Stimulated activated CD4-positive, alpha-beta T cell treated with anti-CD3 and anti-CD28 coated beads, Interleukin-1b, Interleukin-23, amount 100 ng/mL, for 48 hours (primary cell): ENCODE measurements at places on chromosomes 7 and 10.

- DNase-seq, result peak; percentile 31
Measured at GRCh38 chr7:98294798-98295382, 13.4 kb downstream of the BRI3 start.

DNA sequence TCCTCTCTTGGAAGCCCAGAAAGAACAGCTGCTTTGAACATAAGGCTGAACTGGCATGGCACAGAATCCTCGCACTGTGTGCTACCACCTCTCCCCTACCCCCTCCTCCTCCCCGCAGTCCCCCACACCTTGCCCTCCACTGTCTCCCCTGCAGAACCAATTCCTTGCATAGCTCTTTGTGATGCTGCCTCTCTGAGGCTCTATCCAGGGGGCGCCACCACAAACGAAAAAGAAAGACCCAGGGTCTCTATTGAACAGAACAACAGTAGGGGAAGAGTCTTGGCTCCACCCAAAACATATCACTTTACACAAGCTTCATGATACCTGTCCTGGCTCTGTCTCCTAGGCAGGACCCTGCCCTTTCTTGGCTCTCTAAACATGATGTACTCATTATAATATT lies 26.2 kb upstream of the EBLN1 start:
- no peak for DNase-seq

- DNase-seq, result no peak
Measured at GRCh38 chr10:68084469-68084868, 9.4 kb upstream of the HERC4 start.

- no peak for DNase-seq
Measured at GRCh38 chr7:134847851-134848588, 68.6 kb downstream of the CALD1 start.

- no peak for DNase-seq
Measured at GRCh38 chr10:98365406-98366061, 49.4 kb downstream of the PYROXD2 start.

DNA sequence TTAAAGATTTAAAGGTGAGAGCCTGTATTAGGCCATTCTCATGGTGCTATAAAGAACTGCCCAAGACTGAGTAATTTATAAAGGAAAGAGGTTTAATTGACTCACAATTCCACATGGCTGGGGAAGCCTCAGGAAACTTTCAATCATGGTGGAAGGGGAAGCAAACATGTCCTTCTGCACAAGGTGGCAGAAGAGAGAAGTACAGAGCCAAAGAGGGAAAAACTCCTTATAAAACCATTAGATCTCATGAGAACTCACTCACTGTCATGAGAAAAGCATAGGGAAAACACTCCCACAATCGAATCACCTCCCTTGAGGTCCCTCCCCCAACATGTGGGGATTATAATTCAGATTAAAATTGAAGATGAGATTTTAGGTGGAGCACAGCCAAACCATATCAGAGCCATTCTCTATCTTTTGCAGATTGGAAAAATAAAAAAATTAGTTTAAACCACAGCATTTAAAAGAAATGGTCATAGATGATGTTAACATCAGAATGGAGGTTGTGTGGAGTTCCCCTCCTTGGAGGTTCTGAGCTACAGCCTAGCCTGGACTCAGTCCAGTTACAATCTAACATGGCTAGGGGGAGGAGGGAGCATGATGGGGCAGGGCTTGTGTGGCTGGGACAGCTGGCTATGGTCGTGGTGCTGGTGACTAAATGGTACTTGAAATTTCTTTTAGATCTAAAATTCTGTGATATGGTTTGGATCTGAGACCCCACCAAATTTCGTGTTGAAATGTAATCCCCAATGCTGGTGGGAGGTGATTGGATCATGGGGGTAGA lies 33.1 kb downstream of the GSTO2 start:
- no peak for DNase-seq

- no peak for DNase-seq
Measured at GRCh38 chr7:92276460-92276864, 30.7 kb downstream of the ANKIB1 start.

DNA sequence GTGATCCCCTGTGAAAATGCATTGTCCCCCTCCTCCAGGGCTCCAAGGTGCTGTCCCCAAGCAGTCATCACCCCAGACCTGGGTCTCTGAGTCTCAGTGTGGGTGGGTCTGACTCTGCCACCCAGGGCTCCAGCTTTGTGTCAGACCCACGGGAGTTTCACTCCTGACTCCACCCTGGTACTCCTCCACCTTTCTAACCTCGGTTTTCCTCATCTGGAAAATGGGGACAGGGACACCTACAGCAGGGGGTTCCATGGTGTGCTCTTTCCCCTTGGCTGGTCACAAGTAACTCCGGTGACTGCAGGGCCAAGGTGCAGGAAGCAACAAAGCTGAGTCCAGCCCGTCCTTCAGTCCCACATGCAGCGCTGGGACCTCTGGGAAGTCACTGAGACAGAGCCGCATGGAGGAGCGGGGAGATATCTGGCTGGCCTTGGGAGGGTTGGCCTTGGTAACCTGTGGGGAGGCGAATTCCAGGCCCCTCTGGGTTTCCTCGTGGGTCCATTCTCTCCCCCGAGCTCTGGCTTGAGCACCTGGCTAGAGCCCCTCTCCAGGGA lies 41.8 kb upstream of the RABGEF1 start:
- DNase-seq, result no peak

DNA sequence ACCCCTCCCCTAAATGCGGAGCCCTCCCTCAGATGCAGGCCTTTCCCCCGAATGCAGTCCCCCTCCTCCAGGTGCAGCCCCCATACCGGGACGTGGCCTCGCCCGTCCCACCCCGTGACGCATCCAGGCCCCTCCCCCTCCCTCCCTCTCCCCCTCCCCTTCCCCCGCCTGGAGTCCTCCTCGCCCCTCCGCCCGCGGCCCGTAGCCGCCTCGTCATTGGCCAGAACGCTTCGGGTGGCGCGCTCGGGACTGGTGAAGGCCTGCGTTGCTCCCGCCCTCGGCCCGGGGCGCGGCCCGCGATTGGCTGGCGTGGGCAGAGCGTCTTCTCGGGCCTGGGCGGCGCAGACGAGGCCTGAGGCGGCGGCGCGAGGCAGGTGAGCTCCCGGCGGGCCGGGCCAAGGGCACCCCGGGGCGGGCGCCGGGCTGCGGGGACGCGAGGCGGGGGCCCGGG lies 16.0 kb upstream of the SUN1 start:
- peak; percentile 96 for DNase-seq

GRCh38 chr10:22315455-22316285 lies 518 bp upstream of the COMMD3 start:
- DNase-seq, result no peak

- DNase-seq, result no peak
Measured at GRCh38 chr7:47248797-47249196, 333.1 kb downstream of the TNS3 start.

DNA sequence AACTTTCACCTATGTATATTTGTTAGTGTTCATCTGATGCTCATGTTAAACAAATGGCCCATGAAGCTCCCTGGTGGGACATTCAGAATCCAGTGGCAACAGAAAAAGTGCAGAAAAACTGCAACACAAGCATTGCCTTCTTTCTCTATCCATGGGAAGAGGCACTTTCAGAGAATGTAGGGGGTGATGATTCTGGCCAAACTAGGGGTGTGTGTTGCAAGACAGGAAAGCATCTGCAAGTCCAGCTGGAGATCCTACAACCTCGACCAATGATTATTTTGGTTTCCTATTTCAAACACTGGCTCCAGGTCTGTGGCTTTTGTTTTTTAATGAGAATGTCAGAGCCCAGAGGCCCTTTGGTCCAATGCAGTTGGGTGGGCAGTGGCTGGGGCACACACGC lies 198.7 kb downstream of the CXCL12 start:
- no peak for DNase-seq

GRCh38 chr10:128516180-128516579 lies 390.0 kb upstream of the MKI67 start:
- DNase-seq, result no peak

- DNase-seq, result no peak
Measured at GRCh38 chr10:130513686-130514476, 377.7 kb downstream of the GLRX3 start.

DNA sequence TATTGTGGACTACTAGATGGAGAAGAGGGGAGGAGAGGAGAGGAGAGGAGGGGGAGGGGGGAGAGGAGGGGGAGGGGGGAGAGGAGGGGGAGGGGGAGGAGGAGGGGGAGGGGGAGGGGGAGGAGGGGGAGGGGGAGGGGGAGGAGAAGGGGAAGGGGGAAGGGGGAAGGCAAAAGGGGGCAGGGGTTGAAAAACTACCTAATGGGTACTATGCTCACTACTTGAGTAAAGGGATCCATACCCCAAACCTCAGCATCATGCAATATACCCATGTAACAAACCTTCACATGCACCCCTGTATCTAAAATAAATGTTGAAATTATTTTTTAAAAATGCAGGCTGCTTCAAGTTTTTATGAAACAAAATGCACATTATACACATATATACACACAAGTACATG lies 15.1 kb upstream of the LMOD2 start:
- DNase-seq, result no peak

GRCh38 chr10:15254808-15255648 lies 86.5 kb upstream of the NMT2 start:
- peak; percentile 28 for DNase-seq

- DNase-seq, result no peak
Measured at GRCh38 chr10:130218181-130218641, 82.0 kb downstream of the GLRX3 start.

- DNase-seq, result peak; percentile 1
Measured at GRCh38 chr10:60820093-60820754, 41.9 kb downstream of the CDK1 start.

GRCh38 chr10:130660266-130660665 lies 524.1 kb downstream of the GLRX3 start:
- no peak for DNase-seq

DNA sequence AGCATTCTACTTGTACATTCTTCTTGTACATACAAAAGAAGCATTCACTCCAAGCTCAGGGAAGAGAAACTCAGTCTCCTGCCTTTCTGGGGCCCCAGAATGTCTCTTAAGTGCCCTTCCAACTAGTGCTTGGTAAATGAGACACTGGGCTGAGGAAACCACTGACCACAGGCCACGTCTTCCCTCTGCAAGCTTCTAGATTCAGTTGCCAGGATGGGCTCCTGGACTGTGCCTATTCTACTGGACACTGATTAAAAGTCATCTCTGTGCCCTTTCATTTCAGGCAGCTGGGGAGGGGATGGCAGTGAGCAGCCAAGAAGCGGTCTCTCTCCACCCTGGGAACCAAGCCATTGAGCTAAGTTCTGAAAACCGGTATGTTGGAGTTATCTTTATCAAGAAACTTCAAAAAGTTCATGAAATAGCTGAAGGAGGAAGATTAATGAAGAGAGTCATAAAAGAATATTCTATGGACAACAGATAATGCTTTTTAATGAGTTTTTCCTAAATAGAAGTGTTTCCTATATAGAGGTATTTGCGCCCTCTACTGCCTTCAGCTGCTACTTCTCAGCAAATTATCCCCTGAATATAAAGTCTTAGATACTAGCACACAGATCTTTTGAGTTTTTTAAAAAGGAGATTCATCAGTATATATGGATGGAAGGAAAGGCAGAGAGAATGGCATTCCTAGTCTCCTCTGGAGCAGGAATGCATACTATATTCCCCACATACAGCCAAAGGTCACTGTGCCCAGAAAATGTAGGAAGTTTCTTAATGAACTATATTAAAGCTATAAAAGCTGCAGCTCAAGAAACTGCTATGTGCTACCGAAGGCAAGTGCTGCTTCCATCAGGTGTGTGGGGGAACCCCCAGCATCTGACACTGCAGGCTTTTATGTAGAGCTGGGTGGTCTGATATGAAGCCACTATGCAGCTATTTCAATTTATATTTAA lies 8.4 kb upstream of the IFIT1B start:
- DNase-seq, result no peak

- DNase-seq, result peak; percentile 55
Measured at GRCh38 chr10:33126742-33127141, 168.7 kb upstream of the ITGB1 start.

GRCh38 chr10:7152982-7153381 lies 257.9 kb downstream of the SFMBT2 start:
- DNase-seq, result no peak

GRCh38 chr10:33335551-33335800 lies 1.0 kb upstream of the NRP1 start:
- DNase-seq, result no peak

- no peak for DNase-seq
Measured at GRCh38 chr7:7428806-7429205, 106.9 kb downstream of the COL28A1 start.

GRCh38 chr7:82204694-82205093 lies 238.9 kb downstream of the CACNA2D1 start:
- no peak for DNase-seq

GRCh38 chr10:44244745-44245600 lies 139.9 kb downstream of the CXCL12 start:
- DNase-seq, result no peak

- DNase-seq, result no peak
Measured at GRCh38 chr7:117241088-117241487, 81.8 kb downstream of the WNT2 start.

DNA sequence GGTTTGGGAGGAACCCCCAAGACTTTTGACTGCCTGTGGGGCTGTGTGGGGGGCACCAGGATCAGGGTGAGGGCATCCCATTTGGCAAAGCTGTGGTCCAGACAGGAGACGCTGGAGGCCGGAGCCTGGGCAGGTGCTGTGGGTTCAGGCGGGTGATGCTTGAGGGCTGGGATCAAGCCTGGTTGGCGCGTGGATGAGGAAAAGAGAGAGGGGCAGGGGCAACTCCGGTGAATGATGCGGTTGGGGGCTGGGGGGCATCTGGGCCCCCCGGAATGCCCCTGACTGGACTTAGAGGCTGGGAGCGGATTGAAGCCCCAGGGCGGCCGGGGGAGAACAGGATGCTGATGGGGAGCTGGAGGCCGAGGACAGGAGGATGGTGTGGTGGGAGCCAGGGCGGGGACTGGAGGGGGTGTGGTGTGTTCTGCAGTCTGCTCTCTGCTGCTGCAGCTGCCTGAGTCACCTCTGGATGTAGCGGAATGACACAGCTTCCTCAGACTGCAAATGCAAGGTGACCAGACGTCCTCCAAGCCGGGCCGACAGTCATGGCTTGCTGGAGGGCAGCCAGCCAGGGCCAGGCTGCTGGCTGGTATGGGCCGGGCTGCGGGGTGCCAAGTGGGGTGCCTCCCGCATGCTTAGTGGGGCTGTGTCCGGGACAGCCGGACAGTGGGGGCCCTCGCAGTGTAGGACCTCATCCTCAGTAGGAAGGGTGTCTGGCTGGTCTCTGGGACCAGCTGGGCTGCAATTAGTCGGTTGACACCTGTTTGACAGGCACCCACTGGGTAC lies 3.2 kb downstream of the MAFK start:
- peak; percentile 57 for DNase-seq

DNA sequence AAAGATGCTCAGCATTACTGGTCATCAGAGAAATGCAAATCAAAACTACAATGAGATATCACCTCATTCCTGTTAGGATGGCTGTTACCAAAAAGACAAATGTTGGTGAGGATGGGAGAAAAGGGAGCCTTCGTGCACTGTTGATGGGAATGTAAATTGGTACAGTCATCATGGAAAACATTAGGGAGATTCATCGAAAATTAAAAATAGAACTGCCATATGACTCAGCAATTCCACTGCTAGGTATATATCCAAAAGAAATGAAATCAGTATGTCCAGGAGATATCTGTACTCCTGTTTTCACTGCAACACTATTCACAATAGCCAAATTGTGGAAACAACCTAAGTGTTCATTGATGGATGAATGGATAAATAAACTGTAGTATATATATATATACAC lies 228.1 kb downstream of the ACTR3B start:
- DNase-seq, result no peak
